Erythroblast (primary cell): ENCODE measurements at places on chromosomes 2 and 18.

- no peak for DNase-seq
Observed at GRCh38 chr2:58414506-58414905, 173.4 kb upstream of the FANCL start.

DNA sequence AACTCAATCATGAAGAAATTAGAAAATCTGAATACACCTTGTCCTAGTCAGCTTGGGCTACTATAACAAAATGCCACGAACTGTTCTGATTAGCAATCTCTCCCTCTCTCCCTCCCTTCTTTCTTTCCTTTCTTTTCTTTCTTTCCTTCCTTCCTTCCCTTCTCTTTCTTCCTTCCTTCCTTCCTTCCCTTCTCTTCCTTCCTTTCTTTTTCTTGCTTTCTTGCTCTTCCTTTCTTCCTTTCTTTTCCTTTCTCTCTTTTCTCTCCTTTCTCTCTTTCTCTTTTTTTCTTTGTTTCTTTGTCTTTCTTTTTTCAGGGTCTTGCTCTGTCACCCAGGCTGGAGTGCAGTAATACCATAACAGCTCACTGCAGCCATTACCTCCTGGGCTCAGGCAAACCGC is 23.6 kb upstream of the EMILIN2 start:
- DNase-seq = no peak

GRCh38 chr18:48884306-48884705 is 66.5 kb downstream of the SMAD7 start:
- DNase-seq = no peak

GRCh38 chr2:164620457-164620856 is 825 bp downstream of the GRB14 start:
- DNase-seq = no peak

GRCh38 chr2:174247474-174248186 is 702 bp downstream of the OLA1 start:
- DNase-seq = peak; percentile 55

- DNase-seq = peak; percentile 47
Observed at GRCh38 chr18:37537868-37538525, 27.6 kb downstream of the CELF4 start.

GRCh38 chr18:79374408-79375171 is 21.1 kb upstream of the NFATC1 start:
- no peak for DNase-seq

DNA sequence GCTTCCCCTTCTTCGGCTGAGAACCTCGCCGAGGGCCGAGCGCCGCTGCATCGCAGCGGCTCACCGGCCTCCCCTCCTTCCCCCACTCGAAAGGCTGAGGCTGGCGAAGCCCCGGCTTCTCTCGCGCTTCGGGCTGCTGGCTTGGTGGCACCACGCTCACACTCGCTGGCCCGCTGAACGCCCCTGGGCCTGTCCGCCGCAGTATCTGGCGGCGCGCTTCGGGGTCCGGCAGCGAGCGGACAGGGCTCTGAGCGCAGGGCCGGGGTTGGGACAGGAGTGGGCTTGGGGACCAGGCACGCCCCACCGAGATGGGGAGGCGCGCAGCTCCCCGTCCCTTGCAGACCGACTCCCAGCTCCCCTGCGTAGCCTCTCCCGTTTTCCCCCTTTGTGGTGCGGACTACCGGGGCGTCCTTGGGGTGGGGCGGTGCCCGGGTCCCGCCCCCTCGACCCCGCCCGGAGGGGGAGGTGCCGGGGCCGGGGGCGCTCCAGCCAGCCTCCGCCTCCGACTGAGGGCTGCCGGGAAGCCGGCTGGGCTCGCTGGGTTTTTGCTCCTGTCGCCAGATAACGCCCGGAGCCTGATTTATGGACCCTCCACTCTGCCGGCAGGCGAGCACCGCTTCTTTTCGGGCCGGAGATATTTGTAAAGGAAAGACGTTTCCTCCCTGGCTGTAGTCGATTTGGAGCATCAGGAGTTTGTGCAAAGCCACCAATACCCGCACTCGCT is 3.8 kb downstream of the GBX2 start:
- no peak for DNase-seq

DNA sequence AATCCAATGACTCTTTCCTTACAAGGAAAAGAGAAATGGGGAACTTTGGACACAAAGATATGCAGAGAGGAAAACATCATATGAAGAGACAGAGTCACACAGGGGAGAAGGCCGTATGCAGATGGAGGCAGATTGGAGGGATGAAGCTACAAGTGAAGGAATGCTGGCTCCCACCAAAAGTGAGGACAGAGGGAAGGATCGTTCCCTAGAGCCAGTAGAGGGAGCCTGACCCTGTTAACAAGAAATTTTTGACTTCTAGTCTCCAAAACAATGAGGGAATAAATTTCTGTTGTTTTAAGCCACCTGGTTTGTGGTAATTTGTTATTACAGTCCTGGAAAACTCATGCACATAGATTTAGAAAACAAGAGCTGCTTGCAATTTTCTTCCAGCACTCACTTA is 169.3 kb downstream of the PMAIP1 start:
- DNase-seq = no peak

DNA sequence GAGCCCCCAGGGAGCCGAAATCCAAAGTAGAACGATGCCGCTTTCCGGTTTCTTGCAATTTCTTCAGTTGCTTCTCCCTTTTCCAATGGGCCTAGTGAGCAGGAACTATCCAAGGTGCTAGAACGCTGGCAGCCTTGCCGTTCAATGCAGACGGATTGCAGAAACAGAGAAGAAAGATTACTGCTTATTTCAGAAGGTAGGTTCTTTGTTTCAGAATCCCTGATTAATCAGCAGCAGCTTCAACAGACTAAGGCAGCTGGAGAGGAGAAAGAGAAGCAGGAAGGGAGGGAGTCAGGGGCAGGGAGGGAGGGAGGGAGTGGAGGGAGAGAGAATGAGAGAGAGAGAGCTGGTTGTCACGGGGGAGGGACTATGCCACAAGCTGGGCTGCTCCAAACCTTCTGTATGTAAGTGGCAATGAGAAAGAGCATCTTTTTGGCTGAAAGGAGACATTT is 576 bp downstream of the NYAP2 start:
- no peak for DNase-seq

- DNase-seq = no peak
Observed at GRCh38 chr2:10235909-10236550, 66.7 kb upstream of the HPCAL1 start.

DNA sequence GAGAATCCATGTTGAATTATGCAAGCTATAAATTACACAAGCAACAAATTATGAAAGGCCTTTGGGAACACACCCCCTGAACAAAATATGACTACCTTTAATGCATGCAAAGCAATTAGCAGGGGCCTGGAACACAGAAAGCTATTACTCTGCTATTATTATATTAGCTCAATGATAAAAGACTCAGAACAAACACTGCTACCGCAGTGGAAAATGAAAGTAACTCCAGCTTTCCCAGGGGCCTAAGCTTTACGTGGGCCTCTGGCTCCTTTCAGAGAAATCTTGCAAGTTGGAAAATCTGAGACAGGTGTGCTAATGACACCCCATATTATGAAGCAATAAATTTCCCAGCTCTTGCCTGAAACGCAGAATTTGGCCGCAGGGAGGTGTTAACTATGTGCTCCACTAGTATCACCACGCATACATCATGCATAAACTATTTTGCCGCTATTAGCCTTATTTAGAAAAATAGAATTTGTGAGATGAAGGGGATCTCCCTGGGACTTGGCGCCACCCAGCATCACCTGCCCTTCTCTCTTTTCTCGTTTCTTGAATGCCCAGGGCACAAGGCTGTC is 321.6 kb upstream of the LYPD1 start:
- DNase-seq = no peak
